ENCODE measurements at places on chromosomes 6 and 20.

GRCh38 chr6:35152067-35152707 lies 11.0 kb upstream of the TCP11 start:
- no peak for DNase-seq

GRCh38 chr6:69866351-69866769 lies at the start of gene COL19A1:
Gene COL19A1, plus strand, starts transcription at chr6:69866556. Its CDS starts 13,012 bp downstream, at chr6:69879568.
- DNase-seq = peak; percentile 2

GRCh38 chr6:159075506-159076228 lies 30.9 kb upstream of the TAGAP start:
- no peak for DNase-seq

DNA sequence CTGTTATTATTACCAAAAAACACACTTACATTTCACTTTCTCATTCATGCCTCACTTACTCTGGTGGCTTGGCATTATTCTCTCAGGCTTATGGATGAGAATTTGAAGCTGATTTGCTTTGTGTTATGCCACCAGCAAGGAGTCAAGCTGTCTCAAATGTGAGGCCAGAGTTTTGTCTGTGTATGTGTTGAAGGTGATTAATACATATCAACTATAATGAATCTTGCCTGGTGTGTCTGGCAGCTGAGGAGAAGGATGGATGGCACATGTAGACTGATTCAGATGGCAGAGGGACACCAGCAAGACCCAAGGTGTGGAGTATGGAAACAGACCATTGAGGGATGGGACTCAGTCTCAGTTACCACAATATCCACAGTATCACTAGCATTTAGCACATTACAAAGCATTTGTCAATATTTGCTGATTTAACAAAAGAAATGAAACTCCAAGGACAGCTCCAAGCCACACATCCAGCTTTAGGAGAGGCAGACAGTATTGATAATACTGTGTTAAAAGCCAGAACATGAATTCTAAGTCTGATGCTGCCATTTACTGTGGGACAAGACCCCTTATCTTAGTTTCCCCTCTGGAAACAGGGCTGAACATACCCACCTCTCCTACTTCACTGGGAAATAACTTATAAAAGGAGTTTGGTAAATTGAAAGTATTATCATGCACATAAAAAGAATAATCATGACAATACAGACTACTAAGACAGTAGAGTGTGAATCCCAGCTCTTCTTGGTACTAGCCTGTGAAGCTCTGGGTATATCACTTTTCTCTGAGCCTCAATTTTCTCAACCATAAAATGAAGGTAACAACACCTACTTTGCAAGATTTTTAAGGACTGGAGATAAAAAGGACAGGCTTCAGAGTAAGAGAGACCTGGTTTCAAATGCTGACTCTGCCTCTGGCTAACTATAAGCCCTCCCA lies 11.2 kb downstream of the BCL2L1 start:
- no peak for DNase-seq

DNA sequence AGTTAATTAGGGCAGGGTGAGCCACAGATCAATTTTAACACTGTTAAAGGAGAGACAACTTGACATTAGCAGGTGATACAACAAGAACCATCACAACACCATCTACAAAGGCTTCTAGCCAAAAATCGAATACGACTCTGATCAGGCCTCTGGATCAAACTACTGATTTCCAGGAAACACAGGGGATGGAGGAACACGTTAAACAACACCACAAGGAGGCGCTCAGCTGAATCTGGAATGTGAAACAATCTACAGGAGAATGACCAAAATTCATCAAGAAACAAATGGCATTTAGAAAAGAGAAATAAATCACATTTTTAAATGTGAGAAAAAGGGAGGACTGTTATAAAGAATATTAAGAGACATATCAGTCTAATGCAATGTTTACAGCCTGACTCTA lies 13.5 kb upstream of the MAFB start:
- no peak for DNase-seq

DNA sequence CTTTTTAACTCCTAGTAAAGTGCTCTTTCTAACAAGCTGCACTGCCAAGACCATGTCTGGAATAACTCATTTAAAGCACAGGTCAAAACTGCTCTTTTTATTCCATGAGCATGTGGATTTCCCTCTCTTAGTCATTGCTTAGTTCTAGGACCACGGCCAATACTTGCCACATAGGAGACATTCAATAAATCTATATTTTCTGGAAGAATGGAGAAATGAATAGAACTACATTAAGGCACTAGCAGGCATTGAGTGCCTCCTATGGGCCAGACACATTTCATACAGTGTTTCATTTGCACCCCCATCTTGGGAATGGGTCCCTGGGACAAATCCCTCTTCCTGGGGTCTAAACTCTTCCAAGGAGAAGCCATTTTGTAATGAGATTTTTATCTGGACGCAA lies 552.8 kb upstream of the CITED2 start:
- no peak for DNase-seq

GRCh38 chr6:82551831-82552230 lies 188.2 kb downstream of the TPBG start:
- DNase-seq = no peak

DNA sequence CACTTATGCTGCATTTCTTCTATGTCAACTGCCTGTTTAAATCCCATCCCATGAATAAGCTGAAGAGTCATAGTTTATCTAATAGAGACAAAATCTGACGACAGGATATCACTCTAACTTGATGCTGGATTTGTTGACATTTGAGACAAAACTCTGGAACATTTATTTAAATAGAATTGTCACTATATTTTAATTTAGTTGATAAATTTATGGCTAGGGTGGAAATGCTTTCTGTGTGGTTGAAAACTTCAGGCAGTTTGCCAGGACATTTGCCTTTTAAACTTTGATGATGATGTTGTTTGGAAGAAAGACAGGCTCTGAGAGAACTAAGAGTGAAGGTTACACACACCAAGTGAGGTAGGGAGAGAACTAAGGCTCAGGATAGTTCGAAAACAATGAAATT lies 68.1 kb downstream of the GJA1 start:
- DNase-seq = no peak

- DNase-seq = no peak
These were observed 12.0 kb downstream of the MDN1 start for GRCh38 chr6:89807581-89807980.

DNA sequence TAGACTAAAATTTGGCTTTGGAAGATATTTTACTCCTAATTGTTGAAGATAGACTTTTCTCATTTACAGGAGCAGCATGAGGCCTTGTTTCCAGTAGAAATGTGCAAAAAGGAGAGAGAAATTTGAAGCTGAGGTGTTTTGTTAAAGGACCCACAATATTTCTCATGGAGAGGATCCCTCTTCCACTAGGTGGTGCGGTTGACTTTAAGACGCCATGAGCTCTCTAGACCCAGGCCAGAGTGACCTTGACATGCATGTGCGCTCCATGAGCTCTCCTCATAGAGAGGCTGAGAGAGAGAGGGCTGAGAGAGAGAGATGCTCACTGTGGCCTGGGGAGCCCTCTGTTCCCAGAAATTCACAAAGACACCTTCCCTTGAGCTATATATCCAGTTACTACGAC lies 861.2 kb upstream of the EYS start:
- no peak for DNase-seq

DNA sequence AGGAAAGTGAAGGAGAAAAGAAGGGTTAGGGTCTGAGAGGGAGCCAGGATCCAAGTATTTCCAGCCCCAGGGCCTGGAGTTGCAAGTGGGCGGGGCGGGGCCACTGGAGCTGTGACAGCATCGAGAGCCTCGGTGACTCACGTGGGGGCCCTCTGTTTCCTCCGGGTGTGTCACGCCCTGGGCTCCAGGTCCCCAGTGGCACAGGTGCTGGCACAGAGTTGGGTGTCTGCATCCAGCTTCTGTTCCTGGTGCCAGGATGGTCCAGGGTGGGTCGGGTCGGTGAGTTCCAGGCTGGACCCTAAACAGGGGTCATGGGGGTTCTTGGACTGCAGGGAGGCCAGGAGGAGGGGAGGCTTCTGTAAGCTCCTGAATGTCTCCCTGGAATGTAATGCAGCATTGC lies 16.7 kb downstream of the RAET1L start:
- DNase-seq = no peak

- no peak for DNase-seq
These were observed 57.5 kb upstream of the FUCA2 start for GRCh38 chr6:143569040-143569439.

DNA sequence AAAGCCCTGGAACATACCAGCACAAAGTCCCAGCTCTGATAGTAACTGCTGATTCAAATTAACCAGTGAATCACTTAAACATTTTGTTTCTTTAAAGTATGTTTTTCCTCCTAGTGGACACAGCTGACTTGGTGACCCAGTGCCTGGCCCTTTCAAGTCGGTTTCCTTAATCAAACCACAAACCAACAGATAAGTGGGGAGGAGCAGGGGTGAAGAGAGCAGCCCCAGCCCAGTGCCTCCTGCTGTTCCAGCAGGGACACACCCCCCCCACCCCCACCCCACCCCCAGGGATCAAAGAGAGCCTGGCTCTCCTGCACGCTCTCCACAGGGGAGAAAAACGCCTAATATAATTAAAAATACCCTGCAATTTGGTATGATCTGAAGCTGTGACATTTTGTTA lies 55.4 kb upstream of the TBXT start:
- DNase-seq = no peak

- DNase-seq = no peak
These were observed 52.4 kb downstream of the L3MBTL3 start for GRCh38 chr6:130070792-130071191.

DNA sequence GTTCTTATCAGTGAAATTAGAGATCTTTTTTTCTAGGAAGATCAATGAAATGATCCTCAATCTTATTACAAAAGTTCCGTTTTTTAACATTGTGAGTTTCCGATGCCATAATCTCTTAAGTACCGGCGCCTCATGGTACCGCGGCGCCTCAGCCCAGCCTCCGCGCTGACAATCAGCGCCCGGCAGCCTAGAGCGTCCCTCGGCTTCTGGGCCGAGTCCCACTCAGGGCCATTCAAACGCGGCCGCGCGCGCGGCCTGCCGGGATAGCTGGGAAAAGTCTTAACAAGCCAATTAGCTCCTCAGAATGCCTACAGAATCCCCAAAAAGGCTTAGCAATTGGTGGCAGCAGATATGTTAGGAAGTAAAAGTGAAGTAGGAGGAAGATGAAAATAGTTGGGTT lies 204.8 kb downstream of the ADGB start:
- DNase-seq = no peak

GRCh38 chr6:153849072-153849779 lies 189.8 kb upstream of the OPRM1 start:
- DNase-seq = no peak

GRCh38 chr6:107080036-107080435 lies 35.3 kb downstream of the BEND3 start:
- DNase-seq = no peak

DNA sequence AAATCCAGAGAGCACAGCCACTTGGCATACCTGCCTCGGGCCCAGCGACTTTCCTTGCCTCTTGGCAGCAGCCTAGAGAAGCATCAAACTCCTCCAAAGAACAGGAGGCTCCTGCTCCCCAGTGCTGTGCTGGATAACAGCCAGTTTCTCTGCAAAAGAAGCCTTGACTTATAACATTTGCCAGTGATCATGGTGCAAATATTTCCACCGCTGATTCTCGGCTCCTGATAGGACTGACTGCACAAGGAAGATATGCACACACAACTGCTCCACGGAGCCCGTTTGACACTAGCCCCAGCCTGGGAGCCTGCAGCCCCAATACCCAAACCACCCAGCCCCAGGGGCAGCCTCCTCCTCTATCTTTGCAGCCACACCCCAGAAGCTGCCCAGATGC lies 17.5 kb downstream of the ACSS1 start:
- DNase-seq = no peak

DNA sequence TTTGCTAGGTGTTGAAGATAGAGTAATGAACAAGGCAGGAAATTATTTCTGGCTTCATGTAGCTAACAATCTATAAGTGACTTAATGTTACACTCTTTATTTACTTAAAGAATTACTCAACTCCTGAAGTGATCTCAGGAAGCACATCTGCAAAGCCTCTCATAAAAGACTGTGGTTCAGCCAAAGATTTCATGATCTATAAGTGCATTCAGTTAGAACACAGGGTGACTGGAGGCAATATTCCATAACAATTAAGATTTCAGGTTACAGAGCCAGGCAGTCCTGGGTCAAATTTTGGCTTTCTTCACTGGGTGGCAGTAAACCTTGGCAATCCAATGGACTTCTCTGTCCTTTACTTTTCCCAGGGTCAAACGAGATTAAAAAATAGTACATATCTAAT lies 204.0 kb downstream of the TPBG start:
- no peak for DNase-seq

DNA sequence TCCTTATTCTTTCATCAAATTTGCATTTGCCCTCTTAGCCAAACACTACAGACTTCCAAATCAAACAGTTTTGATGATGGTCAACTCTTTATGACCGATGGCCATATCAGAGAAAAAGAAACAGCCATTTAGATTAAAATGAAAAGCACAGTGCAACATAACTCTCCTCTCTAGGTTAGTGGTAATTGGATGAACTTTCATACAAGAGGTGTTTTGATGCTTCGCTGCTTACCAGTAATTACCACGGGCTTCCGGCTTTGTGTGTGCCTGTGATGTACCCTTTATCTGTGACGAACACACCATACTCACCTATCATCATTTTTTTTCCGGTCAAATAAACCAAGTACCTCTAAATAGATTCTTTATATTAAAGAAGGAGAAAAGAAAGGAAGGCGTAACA lies 181.8 kb downstream of the FOXA2 start:
- DNase-seq = no peak

- peak; percentile 23 for DNase-seq
These were observed at the start of gene CRIP3 for GRCh38 chr6:43308101-43308989. Gene CRIP3, minus strand, starts transcription at chr6:43308826. Its CDS starts 34 bp downstream, at chr6:43308792.

- no peak for DNase-seq
These were observed 110.3 kb downstream of the BCAS1 start for GRCh38 chr20:53959911-53960578.

DNA sequence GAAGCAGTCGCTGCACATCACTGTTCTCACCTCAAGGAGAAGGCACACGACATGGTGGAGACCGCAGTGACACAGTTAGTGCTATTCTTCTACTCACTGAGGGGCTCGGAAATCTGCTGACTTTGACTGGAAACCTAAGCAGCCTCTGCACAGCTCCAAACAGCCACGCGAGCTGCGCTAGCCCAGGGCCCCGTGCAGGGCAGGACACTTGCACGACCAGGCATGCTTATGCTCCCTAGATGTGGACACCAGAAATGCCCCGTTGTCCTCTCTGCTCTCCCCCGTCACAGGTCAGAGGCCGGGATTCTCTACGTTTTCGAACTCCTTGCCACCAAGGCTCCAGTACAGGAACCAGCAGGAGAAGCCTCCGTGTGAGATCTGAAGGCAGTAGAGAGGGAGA lies 201.1 kb downstream of the WDR27 start:
- DNase-seq = no peak

DNA sequence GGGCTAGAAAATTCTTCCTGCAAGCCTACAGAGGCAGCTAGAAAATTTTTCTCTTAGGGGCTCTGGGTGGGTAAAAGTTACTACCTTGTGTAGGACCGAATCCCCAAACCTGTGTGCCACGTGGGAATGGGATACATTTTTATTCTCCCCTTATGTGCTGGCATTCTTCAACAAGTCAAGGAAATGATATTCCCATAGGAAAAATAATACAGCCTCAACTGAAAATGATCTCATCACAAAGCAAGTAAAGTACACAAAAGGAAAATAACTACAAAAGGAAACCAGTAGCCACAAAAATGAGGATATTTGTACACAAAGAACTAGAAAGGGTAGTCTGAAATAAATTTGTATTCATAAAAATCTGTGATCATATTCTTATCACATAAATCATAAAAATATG lies 298.1 kb downstream of the LAMA2 start:
- DNase-seq = no peak

GRCh38 chr6:168292826-168293225 lies 26.8 kb downstream of the DACT2 start:
- no peak for DNase-seq

- no peak for DNase-seq
These were observed 3.9 kb upstream of the RBM24 start for GRCh38 chr6:17277256-17277655.

All from T-helper 9 cell (primary cell).